NCI-H524 (cell line): ENCODE measurements at places on chromosomes 2 and 18.

DNA sequence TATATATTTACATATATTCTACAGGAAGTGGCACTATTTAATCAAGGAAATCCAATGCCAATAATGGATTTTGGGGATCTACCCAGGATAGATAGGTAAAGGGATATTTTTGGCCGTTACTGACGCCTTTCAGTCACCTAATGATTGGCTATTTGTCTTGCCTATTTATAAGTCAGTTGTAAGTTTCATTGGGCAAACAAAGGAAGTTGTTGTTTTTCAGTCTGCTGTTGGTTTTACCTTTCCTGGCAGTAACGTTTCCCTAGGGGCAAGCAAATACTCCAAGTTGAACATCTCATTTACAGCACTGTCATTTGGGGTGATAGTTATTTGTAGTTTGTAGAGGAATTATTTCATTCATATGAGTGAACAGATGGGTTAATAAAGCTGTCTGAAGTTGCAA is 17.0 kb upstream of the LANCL1 start:
- no peak for DNase-seq

DNA sequence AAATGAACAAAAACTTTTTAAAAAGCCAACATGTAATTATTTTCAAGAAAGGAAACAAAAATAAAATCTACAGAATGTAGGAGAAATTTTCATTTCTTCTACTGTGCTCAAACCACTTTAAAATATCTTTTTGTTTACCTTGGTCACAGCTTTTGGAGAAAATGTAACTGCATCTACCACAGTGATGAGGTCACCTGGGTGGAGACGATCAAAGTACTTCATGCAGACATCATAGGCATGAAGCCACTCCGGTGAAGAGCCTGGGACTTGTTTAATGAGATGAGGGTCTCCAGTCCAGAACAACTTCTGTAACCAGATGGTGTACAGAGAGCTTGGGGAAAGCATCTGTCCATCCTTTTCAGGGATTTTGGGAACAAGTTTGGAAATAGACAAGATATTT is 285.8 kb downstream of the NBAS start:
- DNase-seq, result peak; percentile 87

- DNase-seq, result no peak
These were observed 447.4 kb downstream of the CMPK2 start for GRCh38 chr2:6418291-6418690.

DNA sequence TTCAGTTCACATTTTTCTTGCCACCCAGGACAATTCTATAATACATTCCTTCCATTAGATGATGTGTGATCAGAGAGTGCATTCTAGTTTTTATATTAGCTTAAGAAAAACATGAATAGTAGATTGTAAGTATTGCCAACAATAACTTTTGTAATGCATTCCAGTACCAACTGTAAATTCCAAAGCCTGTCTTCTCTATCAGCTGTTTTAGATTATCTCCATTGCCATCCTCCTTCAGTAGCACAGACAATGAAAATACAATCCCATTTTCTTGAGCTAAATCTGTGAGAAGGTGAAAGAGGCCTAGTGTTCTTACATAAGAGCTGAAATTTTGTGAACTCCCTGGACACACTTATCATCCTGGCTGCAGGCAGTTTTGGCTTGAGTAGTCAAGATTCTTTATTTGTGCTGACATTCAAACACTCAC is 103.9 kb downstream of the CCBE1 start:
- no peak for DNase-seq

GRCh38 chr18:44741511-44741910 is 60.8 kb downstream of the SETBP1 start:
- peak; percentile 39 for DNase-seq

DNA sequence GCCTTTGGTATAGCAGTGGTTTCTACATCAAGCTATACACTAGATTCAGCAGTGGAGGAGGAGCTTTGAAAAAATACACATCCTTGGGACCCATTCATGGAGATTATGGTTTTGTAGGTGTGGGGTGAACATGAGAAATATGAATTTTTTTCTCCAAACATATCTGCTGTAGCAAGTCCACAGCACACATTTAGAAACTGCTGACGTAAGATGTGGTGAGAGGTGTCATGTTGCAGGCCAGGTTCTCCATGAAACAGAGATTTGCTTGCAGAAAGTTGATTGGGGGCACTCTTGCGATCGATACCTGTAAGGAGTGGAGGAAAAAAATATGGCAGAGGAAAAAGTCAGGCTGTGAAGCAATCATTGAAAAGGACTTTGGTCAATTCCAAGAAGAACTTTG is 67.9 kb downstream of the FASTKD2 start:
- DNase-seq, result no peak

DNA sequence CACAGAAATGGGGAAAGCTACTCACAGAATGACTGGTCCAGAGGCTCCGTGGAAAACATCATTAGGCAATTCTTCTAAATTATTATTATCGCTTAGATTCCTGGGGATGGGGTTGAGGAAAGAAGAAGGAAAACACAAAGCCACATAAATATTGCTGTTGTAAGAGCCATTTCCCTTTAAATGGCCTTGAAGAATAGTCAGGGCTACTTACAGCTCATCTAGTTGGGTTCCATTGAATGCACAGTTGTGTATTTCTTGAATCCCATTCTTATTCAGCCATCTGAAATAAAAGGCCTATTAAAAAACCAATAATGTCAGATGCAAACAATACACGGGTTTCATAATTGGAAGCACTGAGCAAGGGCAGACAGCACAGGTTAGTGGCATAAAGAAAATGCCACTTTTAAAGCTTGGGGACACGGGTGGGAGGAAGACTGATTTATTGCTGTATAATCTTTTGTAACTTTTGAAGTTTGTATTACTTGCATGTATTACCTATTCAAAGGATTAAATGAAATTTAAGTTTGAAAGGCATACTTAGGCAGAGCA is 171.4 kb downstream of the FSHR start:
- DNase-seq, result no peak

DNA sequence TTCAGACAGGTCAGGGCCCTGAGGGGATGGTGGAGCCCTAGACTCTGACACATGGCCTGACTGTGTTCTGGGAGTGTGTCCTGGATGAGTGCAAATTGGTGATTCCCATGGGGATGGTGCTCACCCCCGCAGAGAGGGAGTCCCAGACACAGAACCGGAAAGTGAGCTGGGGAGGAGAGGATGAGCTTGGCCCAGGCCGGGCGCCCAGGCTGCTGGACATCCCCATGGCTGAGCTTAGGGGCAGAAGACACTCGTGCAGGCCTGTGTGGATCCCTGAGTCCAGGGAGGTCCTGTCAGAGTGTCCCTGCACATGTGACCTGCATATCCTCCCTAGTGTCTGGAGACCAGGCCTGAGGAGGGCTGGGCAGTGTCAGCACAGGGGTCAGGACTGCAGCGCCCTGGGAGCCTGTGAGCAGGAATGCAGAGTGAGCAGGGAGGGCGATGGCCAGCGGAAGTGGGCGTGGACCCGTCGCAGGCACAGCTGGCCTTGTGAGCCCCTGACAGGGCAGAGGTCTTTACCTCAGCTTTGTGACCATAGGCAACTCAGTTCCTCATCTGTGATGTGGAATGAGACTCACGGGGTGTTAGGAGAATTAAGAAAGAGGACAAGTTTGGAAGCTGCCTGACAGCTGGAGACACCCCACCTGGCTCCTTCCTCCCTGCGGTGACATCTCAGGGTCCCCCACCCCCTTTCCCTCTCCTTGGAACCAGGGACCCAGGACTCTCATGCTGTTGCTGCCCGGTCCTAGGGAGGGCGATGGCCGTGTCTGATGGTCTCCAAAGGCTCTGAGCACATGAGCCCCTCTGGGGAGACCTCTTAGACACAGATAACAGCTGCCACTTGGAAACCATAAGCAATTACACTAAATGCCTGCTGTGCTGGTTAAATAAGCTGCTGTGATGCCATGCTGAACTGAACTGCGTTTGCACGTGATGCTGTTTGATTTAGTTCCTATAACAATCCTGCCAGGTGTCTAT is 62.6 kb upstream of the HS6ST1 start:
- peak; percentile 82 for DNase-seq

DNA sequence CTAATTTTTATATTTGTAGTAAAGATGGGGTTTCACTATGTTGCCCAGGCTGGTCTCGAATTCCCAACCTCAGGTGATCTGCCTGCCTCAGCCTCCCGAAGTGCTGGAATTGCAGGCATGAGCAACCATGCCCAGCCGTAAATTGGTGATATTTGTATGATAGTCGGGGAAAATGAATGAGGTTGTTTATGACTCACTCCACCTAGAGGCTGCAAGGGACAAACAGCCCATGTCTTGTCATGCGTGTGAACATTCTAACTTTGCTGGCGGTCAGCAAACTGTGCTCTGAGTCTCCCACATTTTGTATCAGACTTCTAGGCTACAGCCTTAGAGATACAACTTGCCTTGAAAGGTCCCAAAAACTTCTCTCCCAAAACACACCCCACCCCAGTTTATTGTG is 133.5 kb upstream of the DTNA start:
- DNase-seq, result no peak

DNA sequence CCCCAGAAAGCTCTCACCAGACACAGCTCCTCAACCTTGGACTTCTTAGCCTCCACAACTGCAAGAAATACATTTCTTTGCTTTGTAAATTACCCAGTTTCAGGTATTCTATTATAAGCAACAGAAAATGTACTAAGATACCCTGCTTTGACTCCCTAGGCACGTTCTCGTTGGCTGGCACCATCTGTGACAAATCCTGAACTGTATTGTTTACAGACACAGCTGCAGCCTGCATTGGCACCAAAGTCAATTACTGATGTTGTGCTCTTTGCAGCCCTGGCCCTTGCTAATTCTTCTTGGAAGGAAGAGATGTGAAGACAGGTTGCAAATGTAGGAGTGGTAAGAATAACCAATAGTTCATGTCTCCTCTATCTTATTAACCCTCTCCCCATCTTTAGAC is 72.7 kb upstream of the FAM136A start:
- no peak for DNase-seq

DNA sequence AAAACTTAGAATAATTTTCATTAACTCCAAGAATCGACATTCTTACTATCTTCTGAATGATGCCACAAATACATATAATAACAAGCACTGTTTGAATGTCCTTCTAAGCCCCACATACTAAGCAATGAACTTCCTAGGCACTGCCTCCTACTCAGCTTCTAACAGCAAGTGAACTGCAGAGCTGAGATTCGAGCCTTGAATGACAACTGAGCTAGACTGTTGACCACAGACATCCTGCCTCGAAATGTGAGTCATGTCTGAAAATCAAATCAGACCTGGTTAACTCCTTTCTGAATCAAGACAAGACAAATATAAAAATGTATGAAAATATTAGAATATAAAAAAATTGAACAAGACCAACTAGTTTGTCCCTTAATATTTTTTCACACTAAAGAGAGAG is 108.1 kb downstream of the MYT1L start:
- no peak for DNase-seq

GRCh38 chr2:42913280-42913878 is 121.0 kb upstream of the HAAO start:
- DNase-seq, result no peak

GRCh38 chr2:54054271-54054670 is 61.1 kb upstream of the ACYP2 start:
- DNase-seq, result no peak

DNA sequence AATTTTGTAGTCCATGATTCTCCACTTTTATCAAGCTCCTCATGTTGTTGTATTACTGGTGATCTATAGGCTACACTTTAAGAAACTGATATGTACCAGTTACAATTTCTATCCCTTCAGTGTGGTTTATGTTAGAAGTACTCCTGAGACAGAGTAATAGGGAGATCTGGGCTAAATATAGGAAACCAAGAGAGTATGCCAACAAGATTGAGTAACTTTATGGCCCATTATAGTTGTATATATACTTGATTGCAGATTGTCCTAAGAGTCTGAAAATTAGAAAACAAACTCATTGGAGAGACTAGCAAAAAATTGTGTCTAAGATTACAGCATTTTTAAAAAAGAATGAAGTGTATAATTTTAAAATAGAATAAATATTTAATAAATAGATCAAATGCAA is 605.6 kb downstream of the XIRP2 start:
- DNase-seq, result no peak
